ENCODE measurements at places on chromosomes 7 and 10. TPM values are rescaled to one million over a fixed set of nuclear protein-coding genes. Genes with fewer than 3 reads are reported as not detected.

Gene GJD4
- not detected for polyA plus RNA-seq

Gene IRF5
- 4.0 TPM for polyA plus RNA-seq

Gene CFAP43
- not detected for polyA plus RNA-seq

Gene EIF5AL1
- polyA plus RNA-seq, result 0.36 TPM

Gene WIPF3
- polyA plus RNA-seq, result 3.4 TPM

Gene PAPOLB
- not detected for polyA plus RNA-seq

Gene WASHC2C
- polyA plus RNA-seq, result 30.0 TPM

Gene SLC18A3
- polyA plus RNA-seq, result not detected

Gene CYP26C1
- polyA plus RNA-seq, result not detected

Gene CLDN4
- 16.9 TPM for polyA plus RNA-seq

Gene CXCL12
- polyA plus RNA-seq, result 637 TPM

Gene AGR3
- polyA plus RNA-seq, result 100 TPM

Gene VGF
- not detected for polyA plus RNA-seq

Gene GNA12
- polyA plus RNA-seq, result 31.6 TPM

Gene HMX3
- polyA plus RNA-seq, result not detected

Gene SP8
- polyA plus RNA-seq, result not detected

Gene ASIC3
- not detected for polyA plus RNA-seq

Gene PTPRN2
- polyA plus RNA-seq, result 1.4 TPM

Gene UMAD1
- 11.8 TPM for polyA plus RNA-seq

Gene DIP2C
- polyA plus RNA-seq, result 6.4 TPM

Gene LLCFC1
- not detected for polyA plus RNA-seq

Gene VAX1
- polyA plus RNA-seq, result not detected

Gene TMEM176B
- 26.8 TPM for polyA plus RNA-seq

Gene ADRB1
- not detected for polyA plus RNA-seq

Gene MINDY4
- 3.1 TPM for polyA plus RNA-seq

Gene NOC3L
- 4.4 TPM for polyA plus RNA-seq

Gene EPO
- not detected for polyA plus RNA-seq

Gene DPYSL4
- not detected for polyA plus RNA-seq

Gene GSTO2
- polyA plus RNA-seq, result 4.3 TPM

Gene PMS2
- 1.8 TPM for polyA plus RNA-seq

Gene CUBN
- 0.13 TPM for polyA plus RNA-seq

Gene VSTM2A
- 0.13 TPM for polyA plus RNA-seq

Gene DOCK1
- polyA plus RNA-seq, result 21.9 TPM

Gene EVX1
- not detected for polyA plus RNA-seq

Gene BPGM
- 27.7 TPM for polyA plus RNA-seq

Gene IFIT1B
- polyA plus RNA-seq, result not detected

Gene STRIP2
- polyA plus RNA-seq, result 0.10 TPM

Gene OR2A5
- polyA plus RNA-seq, result not detected

Gene ZNF775
- 1.9 TPM for polyA plus RNA-seq

Gene CC2D2B
- polyA plus RNA-seq, result 2.5 TPM

Gene EPHB6
- polyA plus RNA-seq, result 12.1 TPM

Gene EPDR1
- 31.3 TPM for polyA plus RNA-seq

Gene SPDYE16
- 0.61 TPM for polyA plus RNA-seq

Gene HABP2
- polyA plus RNA-seq, result not detected

Gene XRCC2
- polyA plus RNA-seq, result not detected

Data from aorta (tissue), 5 donors.